ENCODE measurements at places on chromosomes 5 and 9.

DNA sequence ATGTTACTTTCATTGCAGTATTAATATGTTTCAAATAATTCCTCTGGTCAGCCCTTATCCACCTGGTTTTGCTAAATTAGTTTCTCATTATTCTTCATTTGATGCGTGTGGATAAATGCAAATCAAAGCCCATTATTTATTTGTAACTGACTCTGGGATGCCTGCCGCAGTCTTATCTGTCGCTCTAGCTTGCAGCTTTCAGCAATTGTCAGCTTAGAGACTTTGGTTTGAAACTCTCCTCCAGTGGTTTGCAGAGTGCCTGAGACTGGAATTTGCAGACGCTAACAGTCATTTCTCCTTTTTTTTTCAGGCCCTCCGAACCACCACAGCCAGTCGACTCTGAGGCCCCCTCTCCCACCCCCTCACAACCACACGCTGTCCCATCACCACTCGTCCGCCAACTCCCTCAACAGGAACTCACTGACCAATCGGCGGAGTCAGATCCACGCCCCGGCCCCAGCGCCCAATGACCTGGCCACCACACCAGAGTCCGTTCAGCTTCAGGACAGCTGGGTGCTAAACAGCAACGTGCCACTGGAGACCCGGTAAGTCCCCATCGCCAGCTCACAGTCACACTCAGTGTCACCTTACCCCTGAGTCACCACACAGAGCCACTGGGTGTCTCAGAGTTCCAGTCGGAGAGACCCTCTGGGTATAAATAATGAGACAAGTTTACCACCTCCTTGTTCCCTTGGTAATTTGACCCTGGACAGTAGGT lies 339.0 kb upstream of the WWC1 start:
- H3K27ac ChIP-seq: no peak overlapping the region
- H3K4me1 ChIP-seq: peaks cover 39% of the 10 kb centered on the region
- H3K36me3 ChIP-seq: no peaks in the 10 kb centered on the region

DNA sequence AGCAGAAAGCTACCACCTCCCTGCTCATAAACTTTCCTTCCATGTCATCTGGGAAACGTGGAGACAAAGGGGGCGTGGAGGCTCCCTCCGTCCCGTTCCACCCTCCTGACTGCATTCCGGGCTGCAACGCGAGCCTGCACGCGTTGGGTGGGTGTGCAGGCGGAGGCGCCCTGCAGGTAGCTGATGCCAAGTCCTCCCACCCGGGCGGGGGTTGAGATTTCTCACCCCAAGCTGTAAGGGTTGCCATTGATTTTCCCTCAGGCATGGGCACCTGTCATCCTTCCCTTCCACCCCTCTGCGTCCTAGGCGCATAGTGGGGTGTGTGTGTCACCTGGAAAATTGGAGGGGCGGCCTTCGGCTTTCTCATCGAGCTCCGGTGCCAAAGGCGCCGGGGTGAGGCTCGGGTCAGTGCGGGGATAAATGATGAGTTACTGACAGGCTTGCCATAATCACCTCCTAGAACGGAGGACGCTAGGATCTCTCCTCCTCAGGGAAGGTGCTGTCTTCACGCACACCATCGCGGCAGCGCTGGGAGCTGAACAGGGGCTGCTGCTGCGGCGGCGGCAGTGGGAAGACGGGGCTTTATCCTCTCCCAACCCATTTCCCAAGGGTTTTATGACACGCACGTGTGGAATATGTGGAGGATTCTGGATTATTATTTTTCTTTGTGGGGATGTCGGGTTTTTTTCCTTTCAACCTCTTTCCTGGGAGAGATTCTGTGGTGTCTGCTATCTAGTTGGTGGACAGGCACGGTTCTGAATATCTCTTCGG lies 973 bp downstream of the PLPPR1 start:
- DNase-seq: no peak
- H3K4me3 ChIP-seq: no peak overlapping the region
- H3K27me3 ChIP-seq: peaks cover 18% of the 10 kb centered on the region
- no peak overlapping the region for H3K27ac ChIP-seq
- H3K36me3 ChIP-seq: no peaks in the 10 kb centered on the region

DNA sequence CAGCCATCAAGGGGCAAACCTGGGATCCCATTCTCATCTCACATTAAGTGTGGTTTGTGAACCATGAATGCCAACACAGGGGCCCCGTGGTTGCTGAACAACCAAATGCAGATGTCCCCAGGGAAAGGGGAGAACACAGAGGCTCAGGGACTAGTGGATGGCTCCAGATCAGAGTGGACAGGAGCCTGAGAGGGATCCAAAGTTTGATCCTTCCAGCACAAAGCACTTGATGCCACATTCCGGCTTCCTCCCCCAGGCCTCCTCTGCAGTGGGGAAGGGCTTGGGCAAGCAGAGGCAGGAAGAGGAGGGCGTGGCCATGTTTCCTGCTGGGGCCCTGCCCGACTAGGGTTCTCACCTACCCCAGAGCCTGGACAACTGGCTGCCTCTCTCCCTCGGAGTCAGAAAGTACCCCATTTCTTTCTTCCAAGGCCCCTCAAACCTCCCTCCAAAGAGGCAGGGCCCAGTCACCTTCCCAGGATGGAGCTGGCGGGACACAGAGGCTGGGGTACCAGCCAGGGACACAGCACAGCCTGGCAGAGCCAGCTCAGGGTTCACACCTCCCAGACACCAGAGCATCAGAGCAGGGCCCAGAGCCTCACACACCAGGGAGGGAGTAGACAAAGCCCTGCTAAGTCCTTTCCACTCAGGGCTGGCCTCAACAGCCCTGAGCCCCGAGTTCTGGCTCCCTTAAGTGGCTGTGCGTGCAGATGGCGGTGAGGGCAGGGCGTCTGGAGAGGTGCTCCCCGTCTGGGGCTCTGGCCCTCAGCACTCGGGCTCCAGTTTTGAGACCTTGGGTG lies 4.3 kb upstream of the RNF44 start:
- no peaks in the 10 kb centered on the region for H3K36me3 ChIP-seq
- peak; percentile 70 for DNase-seq
- peaks cover 65% of the 10 kb centered on the region for H3K4me1 ChIP-seq
- no peak overlapping the region for H3K27ac ChIP-seq
- H3K4me3 ChIP-seq: no peak overlapping the region

DNA sequence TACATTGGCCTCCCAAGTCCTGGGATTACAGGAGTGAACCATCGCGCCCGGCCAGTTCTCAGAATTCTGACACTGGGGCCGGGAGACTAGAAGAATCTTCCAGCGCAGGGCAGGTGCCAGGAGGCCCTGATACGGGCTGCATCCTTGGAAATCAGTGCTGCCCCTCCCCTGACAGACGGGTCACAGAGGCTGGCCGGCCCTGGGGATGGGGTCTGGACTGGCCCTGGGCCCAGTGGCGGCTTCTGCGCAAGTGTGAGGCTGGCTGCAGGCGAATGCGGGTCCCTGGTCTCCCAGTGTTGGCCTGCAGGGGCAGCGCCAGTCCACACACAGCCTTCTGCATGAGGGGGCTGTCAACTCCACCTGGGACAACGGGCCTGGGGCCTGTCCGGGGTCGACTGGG lies 831 bp upstream of the TBC1D9B start:
- H3K4me1 ChIP-seq: peaks cover 24% of the 10 kb centered on the region
- H3K27me3 ChIP-seq: no peaks in the 10 kb centered on the region
- peaks cover 15% of the 10 kb centered on the region for H3K36me3 ChIP-seq
- peak; percentile 17 for DNase-seq
- H3K27ac ChIP-seq: no peak overlapping the region

DNA sequence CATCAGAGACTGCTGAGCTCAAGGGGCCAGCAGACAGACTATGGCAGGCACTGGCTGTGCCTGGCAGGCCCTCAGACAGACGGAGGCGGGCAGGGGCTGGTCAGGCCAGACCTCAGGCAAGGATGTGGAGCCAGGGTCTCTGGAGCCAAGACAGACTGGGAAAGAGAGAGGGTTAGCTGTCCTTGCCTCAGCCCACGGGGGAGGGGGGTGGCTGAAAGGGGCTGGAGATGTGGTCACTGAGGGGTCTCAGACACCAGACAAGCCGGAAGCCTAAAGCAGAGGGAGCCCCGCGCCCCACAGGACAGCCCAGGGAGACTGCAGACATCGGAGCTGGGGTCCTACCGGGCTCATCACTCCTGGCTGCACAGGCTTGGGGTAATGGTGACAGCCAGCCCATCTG lies 141.2 kb upstream of the FOXD4L5 start:
- no peaks in the 10 kb centered on the region for H3K36me3 ChIP-seq
- H3K4me1 ChIP-seq: no peaks in the 10 kb centered on the region
- DNase-seq: no peak

- H3K4me3 ChIP-seq: no peak overlapping the region
- H3K27ac ChIP-seq: no peak overlapping the region
- peaks cover 10% of the 10 kb centered on the region for H3K4me1 ChIP-seq
- H3K27me3 ChIP-seq: no peaks in the 10 kb centered on the region
- no peak for DNase-seq
- H3K36me3 ChIP-seq: no peaks in the 10 kb centered on the region
Observed at GRCh38 chr5:124675931-124676846, 70.2 kb downstream of the ZNF608 start.

DNA sequence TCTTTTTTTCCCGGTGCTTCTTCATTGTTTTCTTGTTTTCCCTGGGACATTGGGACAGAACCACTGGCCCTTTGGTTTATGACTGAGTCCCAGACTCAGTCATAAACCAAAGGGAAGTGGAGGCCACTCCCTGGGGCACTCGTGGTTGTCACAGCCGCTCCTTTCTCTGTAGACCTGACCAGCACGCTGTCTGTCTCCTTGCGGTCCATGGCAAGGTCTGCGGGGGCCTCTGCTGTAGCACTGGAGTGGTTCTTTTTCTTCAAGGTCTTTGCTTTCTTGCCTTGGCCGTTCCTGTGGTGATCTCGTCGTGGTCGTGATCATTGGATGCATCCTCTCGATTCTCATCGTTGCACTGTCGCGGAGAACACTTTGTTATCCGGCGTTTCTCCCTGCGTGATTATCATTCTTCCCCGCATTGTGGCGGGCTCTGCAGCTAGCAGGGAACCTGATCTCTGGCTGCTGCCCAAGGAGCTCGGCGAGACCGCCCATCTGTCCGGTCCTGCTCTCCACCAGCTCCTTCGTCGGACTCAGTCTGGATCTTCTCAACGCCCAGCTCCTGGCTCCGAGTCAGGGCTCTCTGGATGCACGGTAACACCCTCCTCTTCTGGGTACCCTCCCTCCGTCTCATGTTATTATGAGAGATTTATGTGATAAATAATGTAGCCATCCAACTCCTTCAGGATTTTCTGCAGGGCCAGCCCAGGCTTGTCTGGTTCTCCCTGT lies 43.5 kb upstream of the MPDZ start:
- DNase-seq: no peak
- H3K27me3 ChIP-seq: no peaks in the 10 kb centered on the region
- no peaks in the 10 kb centered on the region for H3K36me3 ChIP-seq
- H3K4me1 ChIP-seq: no peaks in the 10 kb centered on the region
